ENCODE measurements at places on chromosomes 5 and 9. TPM values are rescaled to one million over a fixed set of nuclear protein-coding genes. Genes with fewer than 3 reads are reported as not detected.

TCF7 gene
- total RNA-seq: 3.2 TPM

MARVELD2 gene
- total RNA-seq: 0.88 TPM

SLC34A3 gene
- not detected for total RNA-seq

CXCL14 gene
- total RNA-seq: not detected

MLANA gene
- not detected for total RNA-seq

GKAP1 gene
- 0.39 TPM for total RNA-seq
